ENCODE measurements at places on chromosomes 11 and 22. TPM values are rescaled to one million over a fixed set of nuclear protein-coding genes. Genes with fewer than 3 reads are reported as not detected.

Gene MIAT
- total RNA-seq, result 0.39 TPM

Gene GVQW3
- total RNA-seq, result 1.4 TPM

Gene MRGPRE
- 0.10 TPM for total RNA-seq

Gene PLEKHA7
- total RNA-seq, result 17.8 TPM

Gene B4GALNT4
- 21.3 TPM for total RNA-seq

Gene SLC22A6
- not detected for total RNA-seq

Gene SIPA1
- total RNA-seq, result 22.5 TPM

Gene C11orf91
- 1.0 TPM for total RNA-seq

Gene MGAT3
- 0.36 TPM for total RNA-seq

Gene SLC5A12
- not detected for total RNA-seq

Gene SLC22A8
- total RNA-seq, result not detected

Gene DNAJB7
- total RNA-seq, result not detected

Gene MOGAT2
- total RNA-seq, result 0.05 TPM

Gene TMPRSS13
- not detected for total RNA-seq

Gene AAMDC
- total RNA-seq, result 23.5 TPM

Gene OR4A16
- total RNA-seq, result not detected

Gene C1QTNF4
- not detected for total RNA-seq

Gene APOBEC3G
- 0.08 TPM for total RNA-seq

Gene ZNF280B
- 1.6 TPM for total RNA-seq

Gene DLG2
- total RNA-seq, result 0.20 TPM

Data from A549 treated with DMSO at 1 μM for 4 hours (cell line).